ENCODE measurements at places on chromosomes 11 and 22.

DNA sequence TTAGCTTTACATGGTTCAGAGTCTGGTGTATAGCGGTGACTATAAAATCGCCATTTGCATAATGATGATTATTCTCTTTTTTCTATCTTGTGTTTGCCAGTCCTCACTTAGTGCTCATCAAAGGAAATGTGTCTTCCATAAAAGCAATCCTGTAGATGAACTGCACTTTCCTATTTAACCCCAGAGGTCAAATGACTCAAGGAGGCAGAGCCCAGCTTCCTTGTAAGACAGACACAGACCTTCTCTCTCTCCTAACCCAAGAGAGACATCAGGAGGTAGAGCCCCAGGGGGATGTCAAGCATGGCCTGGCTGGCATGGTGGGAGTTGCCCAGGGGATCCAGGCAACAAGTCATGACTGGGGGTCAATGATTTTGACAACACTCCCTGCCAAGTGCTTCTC lies 46.9 kb upstream of the CRTAM start:
- DNase-seq = no peak

GRCh38 chr22:50729391-50730012 lies 8.5 kb upstream of the ACR start:
- no peak for DNase-seq

- DNase-seq = no peak
These were observed 380.1 kb downstream of the METTL15 start for GRCh38 chr11:28488336-28488735.

DNA sequence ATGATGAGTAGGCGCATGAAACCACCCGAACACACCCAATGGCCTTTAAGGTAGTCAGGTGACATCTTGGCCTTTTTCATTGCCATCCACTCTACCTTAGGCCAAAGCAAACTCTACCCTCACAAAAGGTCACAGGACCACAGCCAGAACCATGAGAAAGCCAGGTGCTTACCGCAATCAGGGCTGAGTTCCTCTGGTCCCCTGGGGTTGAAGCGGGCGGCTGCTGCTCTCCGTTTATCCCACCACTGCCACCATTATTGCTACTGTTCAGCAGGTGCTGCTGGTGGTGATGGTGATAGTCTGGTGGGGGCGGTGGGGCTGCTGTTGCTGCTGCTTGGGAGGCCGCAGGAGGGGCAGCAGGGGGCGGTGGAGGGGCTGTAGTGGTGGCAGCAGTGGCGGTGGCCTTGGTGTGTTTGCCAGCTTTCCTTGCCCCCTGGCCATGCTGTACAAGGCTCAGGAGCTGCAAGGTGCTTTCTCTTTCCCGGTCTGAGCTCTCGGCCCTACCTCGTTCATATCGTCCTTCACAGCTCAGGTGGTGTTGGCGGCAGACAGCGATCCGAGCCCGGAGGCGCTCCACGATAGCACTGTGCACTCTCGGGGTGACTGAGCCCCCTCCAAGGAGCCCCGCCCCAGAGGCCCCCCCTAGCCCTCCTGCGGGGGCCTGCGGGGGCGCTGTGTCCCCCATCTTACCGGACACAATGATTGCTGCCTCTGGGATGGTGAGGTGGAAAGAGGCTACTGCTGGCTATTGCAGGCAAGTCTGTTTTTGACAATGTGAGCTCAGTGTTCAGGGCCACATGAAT lies 1.6 kb downstream of the MAML2 start:
- DNase-seq = no peak

GRCh38 chr11:111879637-111879960 lies 258 bp downstream of the CFAP68 start:
- no peak for DNase-seq

DNA sequence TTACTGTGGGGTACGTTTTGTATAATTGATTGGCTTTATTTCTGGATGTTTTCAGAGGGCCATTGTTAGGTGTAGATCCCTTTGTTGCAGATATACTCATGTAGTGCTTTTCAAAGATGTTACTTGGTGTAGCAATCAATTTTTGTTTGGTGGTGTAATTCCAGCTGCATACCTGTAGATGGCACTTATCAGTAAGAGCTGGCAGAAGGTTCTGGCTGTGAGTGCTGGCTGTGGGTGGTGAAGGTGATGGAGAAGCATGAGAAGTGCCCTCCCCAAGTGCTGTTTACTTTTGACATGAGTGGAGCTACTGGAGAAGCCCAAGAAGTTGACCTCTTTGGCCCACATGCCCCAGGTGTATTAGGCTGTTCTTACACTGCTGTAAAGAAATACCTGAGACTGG lies 1074.9 kb downstream of the FAM181B start:
- DNase-seq = no peak

- no peak for DNase-seq
These were observed 122.3 kb downstream of the RCN1 start for GRCh38 chr11:32213223-32213622.

DNA sequence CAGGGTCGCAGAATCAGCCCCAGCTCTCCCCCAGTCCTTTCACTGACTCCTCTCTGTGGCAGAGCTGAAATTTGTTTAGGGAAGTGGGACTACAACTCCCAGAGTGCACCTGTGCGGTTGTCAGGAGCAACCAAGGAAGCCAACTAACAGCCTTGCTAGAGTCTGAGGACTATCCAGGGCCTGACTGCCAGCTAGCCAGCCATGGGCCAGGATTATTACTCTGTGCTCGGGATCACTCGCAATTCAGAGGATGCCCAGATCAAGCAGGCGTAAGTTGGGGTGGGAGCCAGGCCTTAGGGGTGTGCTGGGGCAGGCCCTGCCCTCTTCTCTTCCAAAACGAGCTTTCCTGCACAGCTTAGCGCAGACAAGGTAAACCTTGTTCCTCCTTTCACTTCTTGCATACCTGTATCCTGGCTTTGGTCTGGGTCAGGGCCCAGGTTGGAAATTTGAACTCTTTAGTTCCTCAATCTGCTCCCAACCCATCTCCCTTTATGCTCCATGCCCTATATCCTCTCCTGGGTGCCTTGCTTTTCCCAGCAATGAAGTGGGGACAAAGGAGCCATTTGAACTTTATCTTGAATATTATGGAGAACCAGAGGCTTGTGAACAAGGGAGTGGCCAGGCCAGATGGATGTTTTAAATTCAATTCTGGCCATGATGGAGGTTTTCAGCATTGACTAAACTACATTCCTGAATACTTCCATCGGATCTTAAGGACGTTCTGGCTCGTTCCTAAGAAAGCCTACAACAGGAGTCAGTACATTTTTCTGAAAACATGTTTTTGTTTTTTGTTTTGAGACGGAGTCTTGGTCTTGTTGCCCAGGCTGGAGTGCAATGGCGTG lies at the start of gene DNAJB13:
DNAJB13 (plus strand) TSS at position 158 of the 842 bp plus-strand sequence; CDS start at position 202, 44 bp downstream.
- DNase-seq = no peak

DNA sequence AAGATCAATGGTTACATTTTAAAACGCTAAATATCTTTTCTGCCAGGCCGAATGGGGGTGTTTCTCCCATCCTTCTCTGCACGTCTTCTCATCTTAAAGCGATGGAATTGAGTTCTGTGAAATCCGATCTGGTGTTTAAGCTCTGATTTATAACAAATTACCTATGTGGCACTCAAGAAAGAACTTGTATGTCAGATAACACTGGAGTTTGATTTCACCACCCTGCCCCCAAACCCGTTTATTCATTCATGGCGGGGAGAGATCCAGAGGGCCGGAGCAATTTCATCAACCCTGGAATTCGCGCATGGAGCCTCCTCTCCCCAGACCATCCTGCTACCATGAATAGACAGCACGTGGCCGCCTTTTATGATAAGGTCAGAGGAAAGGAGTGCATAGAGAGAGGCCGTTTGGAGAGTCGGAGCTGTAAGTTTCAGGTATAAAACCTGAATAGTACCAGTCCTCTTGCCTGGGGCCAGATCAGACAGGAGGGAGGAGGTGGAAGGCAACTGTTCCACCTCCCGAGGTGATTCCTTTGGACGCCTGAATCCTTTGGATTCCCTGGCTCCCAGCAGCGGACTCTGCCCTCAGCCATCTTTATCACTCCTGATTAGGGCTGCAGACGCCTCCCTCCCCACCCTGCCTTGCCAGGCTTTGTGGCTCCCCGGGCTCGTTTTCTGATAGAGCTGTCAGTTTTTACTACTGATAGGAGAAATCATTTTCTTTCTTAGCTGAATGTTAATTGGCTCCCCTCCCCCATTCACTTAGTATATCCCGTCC lies 27.3 kb upstream of the NFAM1 start:
- DNase-seq = no peak

- no peak for DNase-seq
These were observed 32.2 kb upstream of the SESN3 start for GRCh38 chr11:95262994-95263765.

DNA sequence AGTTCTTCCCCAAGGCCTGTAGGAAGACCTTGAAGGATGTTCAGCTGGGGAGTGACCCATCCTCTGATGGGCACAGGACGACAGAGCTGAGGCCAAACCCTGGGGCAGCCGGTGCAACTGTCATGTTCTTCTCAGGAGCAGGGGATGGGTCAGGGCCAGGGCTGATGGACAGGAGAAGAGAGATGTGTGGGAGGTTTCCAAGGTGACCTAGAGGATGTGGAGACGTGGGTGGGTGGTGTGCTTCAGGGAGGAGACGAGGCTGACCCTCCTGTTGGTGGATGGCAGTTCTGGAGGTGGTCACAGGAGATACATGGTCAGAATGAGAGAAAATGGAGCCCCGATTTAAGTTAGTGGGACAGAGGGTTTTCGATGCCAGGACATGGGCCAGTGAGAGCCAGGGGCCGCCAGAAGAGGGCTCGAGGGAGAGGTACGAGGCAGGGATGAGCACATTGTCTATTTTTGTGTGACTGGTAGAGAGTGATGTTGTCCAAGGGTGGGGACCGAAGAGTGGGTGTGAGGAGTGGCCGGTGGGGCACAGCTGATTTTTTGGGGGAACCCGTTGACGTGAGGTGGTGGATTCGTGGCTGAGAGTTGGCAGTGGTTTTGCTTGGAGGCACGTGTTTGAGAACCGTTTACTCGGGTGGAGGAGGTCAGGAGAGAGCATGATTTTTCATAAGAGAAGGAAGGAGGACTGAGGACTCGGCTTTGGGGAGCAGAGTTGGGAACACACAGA lies 14.6 kb downstream of the TBC1D22A start:
- no peak for DNase-seq

DNA sequence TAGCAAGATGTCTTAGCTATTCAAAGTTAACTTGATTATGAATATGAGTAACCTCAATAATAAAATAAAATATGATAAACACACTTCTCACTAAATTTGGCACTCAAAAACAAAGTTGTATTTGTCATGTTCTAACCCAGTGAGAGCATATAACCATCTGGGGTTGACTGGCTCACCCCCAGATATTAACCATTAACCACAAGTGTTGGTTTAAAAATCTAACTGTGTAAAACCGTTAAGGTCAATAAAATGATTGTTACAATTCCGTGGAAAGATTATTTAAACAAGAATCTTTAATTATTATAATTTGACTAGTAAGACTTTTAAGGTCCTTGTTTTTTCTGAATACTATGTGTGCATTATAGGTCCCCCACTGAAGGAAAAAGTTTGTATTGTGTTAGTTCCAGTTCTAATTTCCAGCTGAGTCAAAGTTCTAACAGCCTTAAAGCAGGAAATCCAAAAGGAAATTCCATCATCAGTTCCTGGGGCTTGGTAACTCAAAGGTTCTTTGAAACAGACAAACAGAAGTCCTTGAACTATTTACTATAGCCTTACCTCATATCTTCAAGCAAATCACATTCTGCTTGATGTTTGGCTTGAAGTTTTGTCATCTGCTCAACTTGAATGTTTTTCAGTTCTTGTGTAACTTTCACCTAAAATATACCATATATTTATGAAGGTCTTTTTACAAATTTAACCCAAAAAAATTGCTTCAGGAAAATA lies 2.5 kb downstream of the FCHSD2 start:
- no peak for DNase-seq

GRCh38 chr11:48002561-48002960 lies 22.2 kb downstream of the PTPRJ start:
- DNase-seq = no peak

- no peak for DNase-seq
These were observed 35.9 kb downstream of the ACO2 start for GRCh38 chr22:41504816-41505215.

DNA sequence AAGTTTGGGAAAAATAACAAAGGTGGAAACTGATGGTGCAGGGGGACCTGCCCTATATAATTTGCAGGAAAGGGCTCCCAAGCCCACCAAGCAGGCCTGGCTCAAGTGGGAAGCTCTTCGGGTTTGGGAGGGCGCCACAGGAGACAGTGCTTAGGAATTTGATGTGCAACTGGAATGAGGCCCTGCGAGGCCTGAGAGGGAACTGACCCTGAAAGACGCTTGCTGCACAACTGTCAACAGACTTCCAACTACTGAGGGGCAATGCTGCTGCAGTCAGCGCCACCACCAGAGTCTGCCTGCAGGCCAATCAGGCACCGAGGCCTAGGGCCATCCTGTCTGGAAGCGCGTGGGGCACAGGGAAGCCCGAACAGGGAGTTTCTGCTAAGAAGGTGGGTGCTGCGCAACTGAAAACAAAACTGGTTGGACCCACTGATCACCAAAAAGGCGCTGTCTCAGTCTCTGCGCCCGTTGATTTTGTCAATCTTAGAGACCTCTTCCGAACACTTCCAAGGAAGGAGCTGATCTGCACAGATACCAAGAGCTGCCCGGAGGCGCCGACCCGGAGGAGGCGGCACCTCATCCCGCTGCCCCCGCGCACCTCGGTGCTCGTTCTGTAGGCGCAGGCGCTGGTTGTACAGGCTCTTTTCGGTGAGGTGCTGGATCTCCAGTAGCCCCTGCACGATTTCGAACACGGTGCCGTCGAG lies 667 bp downstream of the DGCR6L start:
- no peak for DNase-seq

DNA sequence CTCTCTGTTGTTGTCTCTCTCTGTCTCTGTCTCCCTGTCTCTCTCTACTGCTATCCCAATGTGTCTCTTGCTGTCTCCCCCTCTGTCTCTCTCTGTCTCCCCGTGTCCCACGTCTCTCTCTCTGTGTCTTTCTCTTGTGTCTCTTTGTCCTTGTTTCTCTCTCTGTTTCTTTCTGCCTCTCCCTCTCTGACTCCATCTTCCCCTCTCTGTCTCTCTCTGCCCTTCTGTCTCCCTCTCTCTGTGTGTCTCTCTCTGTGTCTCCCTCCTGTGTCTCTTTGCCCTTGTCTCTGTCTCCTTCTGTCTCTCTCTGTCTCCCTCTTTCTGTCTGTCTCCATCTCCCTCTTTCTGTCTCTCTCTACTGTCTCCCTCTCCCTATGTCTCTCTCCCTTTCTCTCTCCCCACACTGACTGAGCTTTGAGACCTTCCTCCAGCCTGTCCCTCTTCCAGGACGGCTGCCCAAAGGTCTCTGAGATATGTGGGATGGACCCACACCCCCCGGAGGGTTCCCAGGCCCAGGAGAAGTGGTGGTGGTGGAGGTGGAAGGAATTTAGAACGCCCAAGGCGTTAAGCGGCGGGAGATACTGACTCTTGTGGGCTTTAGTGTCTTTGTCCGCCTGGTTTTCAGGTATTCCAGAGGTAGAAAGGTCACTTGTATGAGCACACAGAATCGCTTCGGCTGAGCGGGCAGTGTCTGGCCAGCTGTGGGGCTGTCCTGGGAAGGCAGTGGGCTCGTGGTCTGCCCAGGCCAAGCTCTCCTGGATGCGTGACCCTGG lies 65.5 kb upstream of the CCND1 start:
- DNase-seq = no peak

DNA sequence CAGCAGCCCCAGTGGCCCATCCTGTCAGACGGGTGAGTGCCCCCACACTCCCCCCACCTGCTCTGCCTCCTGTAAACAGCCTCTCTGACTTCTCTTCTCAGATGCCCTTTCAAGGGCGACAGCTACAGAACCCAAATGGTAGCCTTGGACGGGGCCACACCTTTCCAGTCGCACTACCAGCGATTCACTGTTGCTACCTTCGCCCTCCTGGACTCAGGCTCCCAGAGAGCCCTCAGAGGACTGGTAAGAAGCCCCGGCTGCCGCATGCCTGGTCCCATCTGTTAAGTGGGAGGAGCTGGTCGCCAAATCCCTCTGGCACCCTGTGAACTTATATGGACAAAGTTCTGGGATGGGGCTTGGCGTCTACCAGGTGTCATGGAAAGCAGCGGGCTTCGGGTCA lies 6.2 kb downstream of the ZP1 start:
- DNase-seq = no peak
